Activated CD4-positive, CD25-positive, alpha-beta regulatory T cell treated with anti-CD3 and anti-CD28 coated beads, Interleukin-2, amount 50 U/mL, for 16 hours (primary cell): ENCODE measurements at places on chromosomes 1 and 21.

DNA sequence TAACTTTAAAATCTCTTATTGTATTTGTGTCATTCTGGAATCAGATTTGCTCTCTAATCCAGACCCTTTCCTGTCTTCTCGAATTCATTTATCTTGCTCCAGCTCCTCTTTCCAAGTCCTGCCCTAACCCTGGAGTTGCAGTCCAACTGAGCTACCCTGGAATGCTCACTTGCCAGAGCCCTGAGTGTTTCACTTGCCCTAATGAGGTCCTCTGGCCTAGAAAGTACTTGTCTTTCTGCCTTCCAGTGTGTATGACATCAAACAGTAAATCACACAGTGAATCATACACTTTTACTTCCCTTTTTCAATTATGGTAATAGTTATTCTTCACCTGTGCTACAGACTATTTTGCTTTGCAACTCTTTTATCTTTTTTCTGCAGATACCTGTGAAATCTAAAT, 96.9 kb downstream of the NEK7 start:
- no peak for DNase-seq

GRCh38 chr1:41005876-41006275, 15.6 kb downstream of the SLFNL1 start:
- no peak for DNase-seq

- peak; percentile 40 for DNase-seq
Measured at GRCh38 chr1:180178511-180179161, 24.0 kb downstream of the QSOX1 start.

DNA sequence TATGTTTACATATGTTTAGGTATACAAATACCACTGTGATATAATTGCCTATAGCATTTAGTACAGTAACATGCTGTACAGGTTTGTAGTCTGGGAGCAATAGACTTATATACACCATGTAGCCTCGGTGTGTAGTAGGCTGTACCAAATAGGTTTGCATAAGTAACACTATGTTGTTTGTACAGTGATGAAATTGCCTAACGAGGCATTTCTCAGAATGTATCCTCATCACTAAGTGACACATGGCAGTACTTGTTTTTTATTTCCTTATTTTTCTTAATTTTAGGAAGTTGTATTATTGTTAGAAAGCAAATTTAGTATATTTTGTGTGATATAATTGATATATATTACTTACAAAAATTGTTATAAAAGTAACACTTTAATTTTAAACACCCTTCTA, 840.9 kb downstream of the LTN1 start:
- no peak for DNase-seq

- peak; percentile 8 for DNase-seq
Measured at GRCh38 chr1:113905435-113905861, 322 bp downstream of the DCLRE1B start.

GRCh38 chr1:181451661-181452230, 31.6 kb upstream of the CACNA1E start:
- no peak for DNase-seq

DNA sequence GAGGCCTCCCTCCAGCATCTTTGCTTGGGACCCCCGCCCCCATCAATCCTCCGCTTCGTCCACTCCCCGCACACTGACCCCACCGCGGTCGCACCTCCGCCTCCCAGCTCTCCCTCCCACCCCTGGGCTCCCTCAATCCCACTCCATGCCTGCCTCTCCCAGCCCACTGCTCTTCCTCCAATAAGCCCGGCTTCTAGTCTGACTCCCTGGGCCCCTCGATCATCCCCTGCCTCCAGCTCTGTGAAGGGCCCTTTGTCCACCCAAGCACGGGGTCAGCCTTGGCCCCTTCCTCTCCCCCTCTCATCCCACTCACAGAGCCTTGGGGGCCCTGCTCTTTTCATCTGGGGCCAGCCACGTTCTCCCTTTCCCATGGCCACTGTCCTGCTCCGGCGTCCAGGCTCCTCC, 1.5 kb upstream of the TMEM200B start:
- no peak for DNase-seq

GRCh38 chr1:67969446-67969845, 81.0 kb downstream of the DIRAS3 start:
- no peak for DNase-seq

DNA sequence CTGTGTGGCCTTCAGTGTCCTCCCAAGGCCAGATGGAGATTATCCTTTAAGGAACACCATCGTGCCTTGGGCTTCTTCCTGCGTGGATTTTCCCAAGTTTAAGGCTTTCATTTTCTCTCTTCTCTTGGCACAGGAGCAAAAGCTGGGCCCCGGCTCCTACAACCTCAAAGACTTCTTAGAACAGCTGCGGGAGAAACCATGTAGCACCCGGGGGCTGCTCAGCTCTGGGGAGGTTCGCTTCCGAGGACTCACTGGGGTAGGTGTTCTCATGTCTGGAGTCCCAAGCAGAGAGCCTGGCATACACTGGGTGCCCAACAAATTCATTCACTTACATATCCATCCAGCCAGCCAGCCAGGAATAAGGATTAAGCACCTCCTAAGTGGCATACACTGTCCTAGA, 6.6 kb upstream of the TTC22 start:
- DNase-seq: no peak
